ENCODE measurements at places on chromosomes 1 and 21.

DNA sequence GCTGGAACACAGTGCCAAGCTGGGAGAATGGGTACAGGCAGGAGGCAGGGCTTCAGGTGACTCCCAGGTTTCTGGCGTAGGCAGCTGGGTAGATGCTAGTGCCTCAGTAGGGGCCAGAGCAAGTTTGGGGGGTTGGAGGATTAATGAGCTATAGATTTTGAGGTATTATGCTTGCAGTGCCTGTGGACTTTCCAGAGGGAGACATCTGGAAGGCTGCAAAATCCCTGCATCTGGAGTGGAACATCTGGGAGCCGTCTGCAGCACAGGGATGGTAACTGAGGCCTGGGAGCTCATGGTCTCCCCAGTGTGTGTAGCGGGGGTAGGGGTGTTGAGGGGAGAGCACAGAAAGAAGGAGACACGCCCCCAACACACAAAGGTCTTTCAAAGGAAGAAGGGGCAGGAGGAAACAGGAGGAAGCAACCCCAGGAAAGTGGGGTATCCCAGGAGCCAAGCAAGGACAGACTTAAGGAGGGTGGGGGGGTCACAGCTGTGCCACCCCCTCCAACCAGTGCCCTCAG lies 2.2 kb upstream of the PDZK1IP1 start:
- no peak for DNase-seq

DNA sequence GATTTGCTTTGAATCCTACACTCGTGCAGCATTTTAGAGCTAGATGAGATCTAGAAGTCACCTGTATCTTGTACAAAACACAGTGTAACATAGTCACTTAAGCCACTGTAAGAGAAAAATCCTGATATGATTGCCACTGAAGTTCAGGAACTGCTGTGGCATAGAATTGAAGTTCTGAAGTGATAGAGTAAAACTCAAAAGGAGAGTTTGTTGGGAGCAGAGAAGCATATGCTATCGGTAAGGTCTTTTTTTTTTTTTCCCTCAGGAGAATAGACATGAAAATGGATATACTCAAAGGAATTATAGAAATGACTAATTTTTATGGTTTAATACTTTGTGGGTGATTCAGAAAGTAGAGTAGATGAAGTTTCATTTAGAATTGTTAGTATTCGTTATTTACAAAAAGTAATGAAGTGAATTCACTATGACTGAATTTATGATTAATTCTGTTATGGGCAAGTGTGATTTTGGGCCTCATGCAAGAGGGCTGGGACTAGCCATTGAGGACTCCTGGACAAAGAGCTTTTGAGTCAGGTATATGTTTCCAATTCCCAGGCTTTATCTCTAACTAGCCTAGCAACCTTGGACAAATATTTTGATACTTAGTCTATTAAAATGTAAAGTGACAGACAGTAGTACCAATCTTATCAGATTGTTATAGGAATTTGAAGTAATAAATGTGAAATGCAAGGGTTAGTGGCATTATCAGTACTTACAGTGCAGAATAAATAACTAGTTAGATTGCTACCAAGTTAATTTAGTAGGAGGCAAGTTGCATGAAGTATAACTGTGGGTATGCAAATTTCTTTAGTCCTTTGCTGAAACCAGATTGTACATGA lies 3.1 kb downstream of the KCTD3 start:
- DNase-seq = no peak

GRCh38 chr1:39562886-39563285 lies 13.7 kb downstream of the PABPC4 start:
- no peak for DNase-seq

DNA sequence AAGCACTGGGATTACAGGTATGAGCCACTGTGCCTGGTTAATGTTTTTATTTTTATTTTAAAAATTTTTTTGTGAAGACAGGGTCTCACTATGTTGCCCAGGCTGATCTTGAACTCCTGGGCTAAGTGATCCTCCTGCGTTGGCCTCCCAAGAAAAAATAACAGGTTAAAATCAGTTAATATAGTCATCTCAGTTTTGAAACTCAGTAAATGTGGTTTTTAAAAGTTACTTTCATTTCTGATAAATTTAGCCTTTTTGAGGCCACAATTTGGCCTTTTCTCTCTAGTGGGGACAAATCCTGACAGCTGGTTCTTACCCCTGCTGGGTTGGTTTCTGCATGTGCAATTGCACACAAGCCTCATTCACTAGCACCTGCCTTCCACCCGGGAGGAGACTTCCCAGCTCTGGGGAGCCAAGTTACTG lies 13.3 kb downstream of the PMF1 start:
- DNase-seq = no peak

- no peak for DNase-seq
Observed at GRCh38 chr1:29100487-29100886, 23.2 kb downstream of the TMEM200B start.

GRCh38 chr1:176575991-176576390 lies 113.0 kb downstream of the PAPPA2 start:
- no peak for DNase-seq

- no peak for DNase-seq
Observed at GRCh38 chr21:15005391-15005790, 59.4 kb downstream of the NRIP1 start.

GRCh38 chr1:115448282-115449044 lies 110.4 kb upstream of the NGF start:
- DNase-seq = no peak

Measured in activated CD4-positive, CD25-positive, alpha-beta regulatory T cell treated with anti-CD3 and anti-CD28 coated beads, Interleukin-2, amount 50 U/mL, for 16 hours (primary cell).